ENCODE measurements at places on chromosomes 2 and 18. TPM values are rescaled to one million over a fixed set of nuclear protein-coding genes. Genes with fewer than 3 reads are reported as not detected.

DNA sequence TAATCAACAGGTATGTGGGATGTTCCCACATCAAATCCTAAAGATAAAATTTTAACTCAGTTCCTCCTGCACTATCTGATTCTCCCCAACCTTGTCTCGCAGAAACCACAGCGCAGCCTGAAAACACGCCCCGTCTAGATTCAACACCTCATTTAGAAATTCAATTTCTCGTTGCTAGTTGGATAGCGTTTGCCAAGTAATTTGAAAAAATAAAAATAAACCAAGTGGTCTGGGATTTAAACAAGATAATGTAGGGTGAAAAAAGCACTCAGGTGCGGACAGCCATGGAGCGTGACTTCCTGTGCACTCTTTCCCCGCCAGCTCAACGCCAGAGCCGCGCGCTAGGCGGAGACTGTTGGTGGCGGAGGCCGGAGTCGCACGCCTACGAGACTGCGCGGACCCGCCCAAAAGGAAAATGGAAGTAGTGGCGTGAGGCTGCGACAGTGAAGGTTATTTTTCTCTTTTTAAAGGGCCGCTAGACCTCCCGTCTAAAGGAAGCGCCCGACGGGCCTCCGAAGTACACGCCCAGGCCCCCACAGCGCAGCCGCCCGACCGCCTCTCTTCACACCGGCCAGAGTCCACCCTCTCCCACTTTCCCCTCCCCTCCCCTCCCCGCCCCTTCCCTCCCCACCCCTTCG lies 615 bp upstream of the CCNT2 start:
- DNase-seq = peak; percentile 95

- peak; percentile 81 for DNase-seq
Observed at GRCh38 chr2:234488913-234489451, 7.9 kb downstream of the ARL4C start.

GRCh38 chr2:33142810-33143209 lies 196.1 kb downstream of the LTBP1 start:
- no peak for DNase-seq

GRCh38 chr2:134927195-134927594 lies 8.6 kb downstream of the CCNT2 start:
- DNase-seq = no peak

ESPNL gene
- 0.21 TPM for total RNA-seq

FBXO41 gene
- 29.5 TPM for total RNA-seq

DNA sequence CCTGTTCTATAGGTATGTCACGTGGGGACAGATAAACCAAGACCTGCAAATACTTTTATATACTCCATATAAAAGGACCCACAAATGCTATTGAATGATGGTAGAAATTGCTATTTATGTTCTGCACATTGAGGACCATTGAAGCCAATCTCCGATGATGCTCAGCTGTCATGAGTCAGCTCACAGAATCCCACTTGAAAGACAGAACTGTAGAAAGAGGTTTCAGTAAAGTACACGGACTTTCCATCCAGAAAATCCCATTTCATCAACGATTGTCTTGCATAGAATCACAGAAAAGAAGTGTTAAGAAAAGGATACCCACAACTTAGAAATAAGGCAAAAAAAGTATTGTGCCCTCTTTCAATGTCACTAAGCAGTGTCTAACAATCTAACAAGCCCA lies 169.0 kb upstream of the COPS8 start:
- DNase-seq = no peak

- no peak for DNase-seq
Observed at GRCh38 chr18:3397786-3398185, 52.2 kb upstream of the TGIF1 start.

CROCC2 gene
- total RNA-seq = not detected

DNA sequence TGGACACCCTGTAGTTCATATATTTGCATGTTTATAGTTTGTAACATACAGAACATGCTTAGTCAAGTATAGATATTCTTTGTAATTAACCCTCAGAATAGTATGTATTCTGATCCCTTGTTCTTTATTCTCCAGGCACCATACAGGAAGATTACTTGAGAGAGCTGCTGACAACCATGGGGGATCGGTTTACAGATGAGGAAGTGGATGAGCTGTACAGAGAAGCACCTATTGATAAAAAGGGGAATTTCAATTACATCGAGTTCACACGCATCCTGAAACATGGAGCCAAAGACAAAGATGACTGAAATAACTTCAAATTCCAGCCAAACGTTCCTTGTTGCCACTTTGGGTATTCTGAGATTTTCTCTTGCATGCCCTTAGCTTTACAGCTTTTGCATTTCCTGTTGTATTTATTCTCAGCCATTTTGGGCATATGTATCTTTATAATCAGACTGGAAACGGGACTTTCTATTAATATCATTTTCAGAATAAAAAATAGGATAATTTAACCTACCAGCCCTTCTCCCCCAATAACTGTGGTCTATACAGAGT lies 6.2 kb upstream of the MYL12B start:
- DNase-seq = no peak
